ENCODE measurements at places on chromosomes 16 and 17. TPM values are rescaled to one million over a fixed set of nuclear protein-coding genes. Genes with fewer than 3 reads are reported as not detected.

DNA sequence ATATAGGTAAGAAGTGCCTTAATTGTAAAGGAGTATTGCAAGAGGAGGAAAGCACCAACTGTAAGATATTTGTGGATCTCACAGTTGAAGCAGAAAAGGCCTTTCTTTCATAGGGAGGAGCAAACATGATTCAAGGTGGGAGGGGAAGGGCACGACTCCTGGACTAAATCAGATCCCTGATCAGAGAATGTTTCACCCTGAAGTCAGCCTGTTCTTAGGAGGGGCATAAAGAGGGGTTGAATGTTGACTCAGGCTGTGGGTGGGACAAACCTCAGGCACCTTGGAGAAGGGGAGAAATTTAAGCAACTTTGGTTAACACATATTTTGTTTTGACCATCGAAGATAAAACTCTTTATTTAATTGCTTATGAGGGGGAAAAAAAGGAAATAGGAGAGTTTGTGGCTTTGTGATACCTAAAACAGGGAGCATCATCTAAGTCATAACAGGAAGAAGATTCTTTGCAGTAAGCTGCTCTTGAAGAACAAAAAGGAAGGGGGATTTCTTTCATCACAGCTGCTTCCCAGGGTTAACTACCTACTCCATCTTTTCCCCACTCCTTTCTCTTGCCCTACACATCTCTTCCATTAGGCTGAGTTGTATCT lies 158.6 kb upstream of the ZNF267 start:
- no peak for DNase-seq
- H3K27me3 ChIP-seq, result no peaks in the 10 kb centered on the region
- peak overlapping the region; percentile 96 for H3K4me3 ChIP-seq
- H3K27ac ChIP-seq, result no peak overlapping the region

Gene TNFRSF17
- 1.4 TPM for total RNA-seq

Gene HS3ST4
- 0.18 TPM for total RNA-seq

Gene TBC1D3D
- total RNA-seq, result 0.92 TPM

GRCh38 chr16:79603055-79603454 lies 2.5 kb upstream of the MAF start:
- no peaks in the 10 kb centered on the region for H3K27me3 ChIP-seq
- H3K4me1 ChIP-seq, result peaks cover 4% of the 10 kb centered on the region
- H3K4me3 ChIP-seq, result peak overlapping the region; percentile 69
- no peak for DNase-seq

DNA sequence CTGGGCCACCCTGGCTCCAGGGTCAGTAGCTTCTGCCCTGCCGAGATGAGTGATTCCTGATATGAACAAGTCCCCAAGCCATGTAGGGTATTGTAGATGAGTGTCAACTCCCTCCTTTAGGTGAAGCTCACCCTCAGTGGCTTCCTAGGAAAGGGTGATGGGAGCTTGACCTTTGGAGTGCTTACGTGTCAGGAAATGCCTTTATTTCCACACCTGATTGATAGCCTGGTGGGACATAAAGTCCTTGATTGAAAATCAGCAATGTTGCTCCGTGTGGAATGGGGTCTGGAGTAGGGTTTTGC lies 58.4 kb downstream of the USP43 start:
- DNase-seq, result no peak
- H3K36me3 ChIP-seq, result no peaks in the 10 kb centered on the region
- no peaks in the 10 kb centered on the region for H3K4me1 ChIP-seq
- H3K27me3 ChIP-seq, result no peaks in the 10 kb centered on the region

Gene ARL5C
- not detected for total RNA-seq

DNA sequence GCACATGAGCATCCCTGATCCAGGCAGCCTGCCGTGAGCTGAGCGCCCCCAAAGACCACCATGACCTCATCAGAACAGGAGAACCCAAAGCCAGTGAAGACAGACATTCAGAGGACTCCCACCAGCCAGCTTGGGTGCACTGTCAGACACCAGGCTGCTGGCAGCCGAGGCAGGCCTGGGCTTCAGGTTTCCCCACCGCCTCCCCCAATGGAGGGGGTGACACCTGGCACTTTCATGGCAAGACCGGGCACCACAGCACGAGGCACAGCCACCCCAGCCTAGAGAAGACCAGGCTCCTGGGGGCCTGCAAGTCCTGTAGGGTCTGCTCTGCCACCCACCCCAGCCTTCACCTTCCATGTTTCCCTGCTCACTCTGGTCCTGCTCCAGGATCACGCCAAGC lies 140.5 kb downstream of the C16orf95 start:
- H3K4me1 ChIP-seq, result peaks cover 5% of the 10 kb centered on the region
- H3K27ac ChIP-seq, result no peak overlapping the region
- H3K4me3 ChIP-seq, result no peak overlapping the region
- H3K36me3 ChIP-seq, result no peaks in the 10 kb centered on the region

DNA sequence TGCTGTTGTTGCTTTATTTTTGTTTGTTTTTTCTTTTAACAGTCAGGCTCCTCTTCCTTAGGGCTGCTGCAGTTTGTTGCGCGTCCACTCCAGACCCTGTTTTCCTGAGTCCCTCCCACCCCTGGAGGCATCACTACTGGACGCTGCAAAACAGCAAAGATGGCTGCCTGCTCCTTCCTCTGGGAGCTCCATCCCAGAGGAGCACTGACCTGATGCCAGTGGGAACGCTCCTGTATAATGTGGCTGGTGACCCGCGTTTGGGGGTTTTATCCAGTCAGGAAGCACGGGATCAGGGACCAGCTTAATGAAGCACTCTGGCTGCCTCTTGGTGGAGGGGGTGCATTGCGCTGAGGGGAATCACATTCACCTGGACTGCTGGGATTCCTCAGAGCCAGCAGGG lies 1005.6 kb downstream of the CDH8 start:
- H3K4me1 ChIP-seq, result no peaks in the 10 kb centered on the region
- H3K27me3 ChIP-seq, result no peaks in the 10 kb centered on the region
- DNase-seq, result no peak
- no peak overlapping the region for H3K27ac ChIP-seq
- H3K4me3 ChIP-seq, result no peak overlapping the region

- H3K27ac ChIP-seq, result peak overlapping the region; percentile 61
- peaks cover 100% of the 10 kb centered on the region for H3K36me3 ChIP-seq
- H3K27me3 ChIP-seq, result no peaks in the 10 kb centered on the region
- DNase-seq, result no peak
Measured at GRCh38 chr17:78819806-78820792, 20.5 kb downstream of the USP36 start.

GRCh38 chr17:62994931-62995330 lies 28.9 kb downstream of the TANC2 start:
- H3K27ac ChIP-seq, result no peak overlapping the region
- H3K36me3 ChIP-seq, result no peaks in the 10 kb centered on the region
- DNase-seq, result no peak
- no peak overlapping the region for H3K4me3 ChIP-seq
- peaks cover 12% of the 10 kb centered on the region for H3K4me1 ChIP-seq

DNA sequence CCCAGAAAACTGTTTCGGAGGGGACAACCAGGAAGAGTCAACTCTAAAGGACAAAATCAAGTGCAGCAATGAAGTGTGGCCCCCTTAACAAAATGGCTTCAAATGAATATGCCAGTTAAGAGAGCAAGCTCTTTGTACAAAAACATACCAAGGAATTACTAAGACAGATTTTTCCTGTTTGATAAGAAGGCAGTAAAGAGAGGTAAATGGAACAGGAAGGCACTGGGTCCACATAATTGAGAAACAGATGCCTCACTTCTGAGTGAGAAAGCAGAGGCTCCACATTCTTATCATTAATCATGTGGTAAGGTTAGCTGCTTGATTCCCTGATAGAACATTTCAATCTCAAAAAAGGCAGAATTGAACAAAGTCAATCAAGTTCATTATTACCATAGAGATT lies 44.9 kb downstream of the MBTD1 start:
- no peak overlapping the region for H3K27ac ChIP-seq
- no peaks in the 10 kb centered on the region for H3K4me1 ChIP-seq
- no peak overlapping the region for H3K4me3 ChIP-seq
- peaks cover 95% of the 10 kb centered on the region for H3K36me3 ChIP-seq

Gene FAM171A2
- total RNA-seq, result 1.2 TPM

DNA sequence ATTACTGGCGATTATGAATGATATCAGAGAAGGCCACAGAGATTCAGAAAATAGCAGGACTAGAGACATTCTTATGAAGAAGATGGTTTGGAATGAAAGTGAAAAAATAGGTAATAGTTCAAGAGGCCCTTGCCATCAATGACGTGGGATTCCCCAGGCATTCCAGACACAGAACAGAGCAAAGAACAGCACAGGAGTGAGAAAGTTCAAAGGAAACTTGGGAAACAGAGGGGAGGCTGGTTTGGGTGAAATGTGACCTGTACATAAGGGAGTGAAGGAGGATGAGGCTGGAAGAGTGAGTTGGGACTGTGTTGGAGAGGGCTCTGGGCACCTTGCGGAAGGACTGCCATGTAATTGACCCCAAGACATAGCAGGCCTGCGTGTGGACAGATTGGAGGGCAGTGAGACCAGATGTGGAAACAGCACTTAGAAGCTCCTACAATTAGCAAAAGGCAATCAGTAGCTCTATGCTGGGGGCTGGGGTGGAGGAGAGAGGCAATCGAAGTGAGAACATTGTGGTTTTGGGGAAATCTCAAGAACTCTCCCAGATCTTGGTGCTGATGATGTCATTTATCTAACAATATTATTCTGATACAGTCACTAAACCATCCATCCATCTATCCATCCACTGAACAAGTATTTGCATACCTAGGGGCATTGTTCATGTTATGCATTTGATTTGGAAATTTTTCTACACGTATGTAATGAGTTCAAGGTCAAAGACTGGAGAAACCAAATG lies 365.3 kb upstream of the ZFHX3 start:
- no peak for DNase-seq
- no peaks in the 10 kb centered on the region for H3K27me3 ChIP-seq
- no peak overlapping the region for H3K4me3 ChIP-seq
- no peaks in the 10 kb centered on the region for H3K4me1 ChIP-seq

- no peaks in the 10 kb centered on the region for H3K27me3 ChIP-seq
- H3K4me1 ChIP-seq, result peaks cover 10% of the 10 kb centered on the region
- H3K27ac ChIP-seq, result no peak overlapping the region
- no peak overlapping the region for H3K4me3 ChIP-seq
Measured at GRCh38 chr17:72033334-72033733, 87.5 kb upstream of the SOX9 start.

Gene IRX6
- total RNA-seq, result 3.5 TPM

DNA sequence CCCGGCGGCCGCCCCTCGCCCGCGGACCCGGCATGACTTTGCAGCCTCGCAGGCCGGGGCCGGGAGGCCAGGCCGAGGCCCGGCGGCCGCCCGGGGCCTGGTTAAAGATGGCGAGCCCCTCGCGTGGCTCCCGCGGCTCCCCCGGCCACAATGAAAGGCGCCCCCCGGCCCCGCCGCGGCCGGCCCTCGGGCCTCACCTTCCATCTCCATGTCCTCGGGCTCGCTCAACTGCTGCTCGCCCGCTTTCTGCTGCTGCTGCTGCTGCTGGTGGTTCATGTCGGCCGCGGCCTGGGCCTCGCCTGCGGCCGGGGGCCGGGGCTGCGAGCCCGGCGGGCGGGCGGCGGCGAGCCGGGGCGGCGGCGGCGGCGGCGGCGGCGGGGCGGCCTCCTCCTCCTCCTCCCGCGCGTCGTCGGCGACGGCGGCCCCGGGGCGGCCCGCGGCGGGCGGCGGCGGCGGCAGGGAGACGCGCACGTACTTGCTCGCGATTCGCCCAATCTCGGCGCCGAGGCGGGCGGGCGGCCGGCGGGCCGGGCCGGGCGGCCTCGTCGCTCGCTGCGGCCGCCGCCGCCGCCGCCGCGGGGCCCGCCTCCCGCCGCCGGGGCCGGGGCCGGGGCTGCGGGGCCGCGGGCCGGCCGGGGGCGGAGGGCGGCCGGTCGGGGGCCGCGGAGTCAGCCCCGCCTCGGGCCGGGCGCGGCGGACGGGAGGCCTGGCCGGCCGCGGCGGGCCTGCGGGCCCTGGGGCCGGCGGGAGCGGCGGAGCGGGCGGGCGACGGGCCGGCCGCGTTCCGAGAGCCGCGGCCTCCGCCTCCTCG lies 491 bp downstream of the USP7 start:
- H3K36me3 ChIP-seq, result no peaks in the 10 kb centered on the region
- DNase-seq, result no peak
- H3K27ac ChIP-seq, result peak overlapping the region; percentile 71
- peak overlapping the region; percentile 88 for H3K4me3 ChIP-seq
- no peaks in the 10 kb centered on the region for H3K27me3 ChIP-seq
- peaks cover 48% of the 10 kb centered on the region for H3K4me1 ChIP-seq

Gene ANKRD40CL
- not detected for total RNA-seq

- H3K4me3 ChIP-seq, result no peak overlapping the region
- H3K27me3 ChIP-seq, result no peaks in the 10 kb centered on the region
Measured at GRCh38 chr16:22071331-22071910, 20.9 kb upstream of the VWA3A start.

DNA sequence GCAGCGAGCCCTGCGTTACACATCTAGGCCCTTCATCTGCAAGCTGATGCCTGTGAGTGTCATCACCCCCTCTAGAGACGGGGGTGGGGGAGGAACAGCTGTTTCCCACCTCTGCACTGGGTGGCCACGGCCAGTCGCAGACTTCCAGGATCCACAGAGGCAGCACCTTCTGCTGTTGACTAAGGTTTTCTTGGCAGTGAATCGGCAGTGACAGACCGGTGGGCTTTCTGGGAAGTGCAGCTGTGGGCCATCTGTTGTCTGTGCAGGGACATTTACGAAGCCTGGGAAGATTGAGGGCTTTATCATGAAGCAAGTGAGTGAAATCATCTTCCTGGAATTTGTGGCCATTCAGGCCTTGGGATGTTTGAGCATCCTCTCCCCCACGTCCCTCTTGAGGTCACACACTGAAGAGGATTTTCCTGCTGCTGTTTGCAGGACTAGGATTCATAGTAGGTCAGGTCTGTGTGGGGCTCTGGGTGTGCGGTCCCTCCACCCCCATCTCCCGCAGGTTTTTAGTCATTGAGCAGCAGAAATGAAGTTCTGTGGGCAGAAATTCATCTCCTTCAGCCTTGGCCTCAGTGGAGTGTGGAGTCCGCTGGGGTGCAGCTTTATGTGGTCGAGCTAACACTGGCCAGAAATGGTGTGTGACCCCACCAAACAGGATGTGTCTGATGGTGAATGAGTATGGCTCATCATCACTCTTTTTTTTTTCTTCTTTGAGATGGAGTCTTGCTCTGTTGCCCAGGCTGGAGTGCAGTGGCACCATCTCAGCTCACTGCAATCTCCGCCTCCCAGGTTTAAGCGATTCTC lies 12.0 kb downstream of the PGS1 start:
- no peak for DNase-seq
- H3K4me3 ChIP-seq, result no peak overlapping the region
- no peaks in the 10 kb centered on the region for H3K27me3 ChIP-seq
- peak overlapping the region; percentile 84 for H3K27ac ChIP-seq

Gene PPL
- total RNA-seq, result 60.5 TPM

Gene TM4SF5
- not detected for total RNA-seq

DNA sequence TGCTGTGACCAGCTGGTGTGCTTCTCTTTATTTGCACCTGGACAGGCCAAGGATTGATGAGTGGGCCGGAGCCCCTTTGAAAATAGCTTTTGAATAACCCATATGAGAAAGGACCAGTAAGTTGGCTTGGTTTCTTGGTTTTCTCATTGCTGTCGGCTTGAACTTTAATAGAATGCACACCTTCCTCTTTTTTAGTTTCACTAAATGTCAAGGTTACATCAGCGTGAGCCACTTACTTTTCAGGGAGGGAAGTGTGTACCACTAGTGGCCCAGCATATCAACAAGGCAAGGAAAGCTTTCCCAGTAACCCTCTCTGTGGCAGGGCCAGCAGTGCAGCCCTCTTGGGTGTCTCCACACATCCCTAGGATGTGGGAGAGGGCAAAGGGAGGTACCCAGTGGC lies 433.3 kb downstream of the CA10 start:
- no peaks in the 10 kb centered on the region for H3K27me3 ChIP-seq
- H3K4me1 ChIP-seq, result no peaks in the 10 kb centered on the region
- DNase-seq, result no peak
- no peak overlapping the region for H3K4me3 ChIP-seq

GRCh38 chr16:79104567-79104966 lies 496.0 kb downstream of the MAF start:
- H3K27me3 ChIP-seq, result no peaks in the 10 kb centered on the region
- H3K36me3 ChIP-seq, result no peaks in the 10 kb centered on the region
- H3K4me3 ChIP-seq, result no peak overlapping the region

Gene IL17C
- total RNA-seq, result not detected

Gene CFAP97D1
- not detected for total RNA-seq

Data from lower lobe of right lung (tissue), 2 donors.